ENCODE measurements at places on chromosomes 6 and 20.

- DNase-seq, result no peak
Measured at GRCh38 chr20:8435285-8436035, 303.4 kb downstream of the PLCB1 start.

DNA sequence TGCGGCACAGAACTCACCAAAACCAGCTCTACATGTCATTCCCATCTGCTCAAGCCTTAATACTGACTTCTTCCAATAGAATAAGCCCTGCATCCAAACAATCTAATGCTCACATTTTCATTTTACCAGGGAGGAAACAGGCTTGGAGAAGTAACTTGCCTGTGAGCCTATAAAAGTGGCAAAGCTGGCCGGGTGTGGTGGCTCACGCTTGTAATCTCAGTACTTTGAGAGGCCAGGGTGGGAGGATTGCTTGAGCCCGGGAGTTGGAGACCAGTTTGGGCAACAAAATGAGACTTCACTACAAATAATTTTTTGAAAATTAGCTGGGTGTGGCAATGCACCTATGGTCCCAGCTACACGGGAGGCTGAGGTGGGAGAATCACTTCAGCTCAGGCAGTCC is 133.7 kb downstream of the LY86 start:
- no peak for DNase-seq

GRCh38 chr20:48706116-48706656 is 121.6 kb downstream of the PREX1 start:
- no peak for DNase-seq

- peak; percentile 19 for DNase-seq
Measured at GRCh38 chr6:37099442-37099841, 70.5 kb upstream of the PIM1 start.
